ENCODE measurements at places on chromosomes 12 and 14.
A peak's percentile ranks its signal among the peaks of the same experiment; 100 is the strongest.

GRCh38 chr12:95304673-95305198 is 87.1 kb downstream of the VEZT start:
- DNase-seq, result no peak

- DNase-seq, result no peak
Measured at GRCh38 chr12:26493656-26494055, 298.3 kb downstream of the SSPN start.

- DNase-seq, result no peak
Measured at GRCh38 chr14:77761205-77761931, 412 bp upstream of the SNW1 start.

- no peak for DNase-seq
Measured at GRCh38 chr12:100706033-100706432, 88.5 kb upstream of the ANO4 start.

- DNase-seq, result no peak
Measured at GRCh38 chr12:13039328-13039956, 4.7 kb upstream of the FAM234B start.

GRCh38 chr12:59491877-59492276 is 104.0 kb upstream of the SLC16A7 start:
- no peak for DNase-seq

DNA sequence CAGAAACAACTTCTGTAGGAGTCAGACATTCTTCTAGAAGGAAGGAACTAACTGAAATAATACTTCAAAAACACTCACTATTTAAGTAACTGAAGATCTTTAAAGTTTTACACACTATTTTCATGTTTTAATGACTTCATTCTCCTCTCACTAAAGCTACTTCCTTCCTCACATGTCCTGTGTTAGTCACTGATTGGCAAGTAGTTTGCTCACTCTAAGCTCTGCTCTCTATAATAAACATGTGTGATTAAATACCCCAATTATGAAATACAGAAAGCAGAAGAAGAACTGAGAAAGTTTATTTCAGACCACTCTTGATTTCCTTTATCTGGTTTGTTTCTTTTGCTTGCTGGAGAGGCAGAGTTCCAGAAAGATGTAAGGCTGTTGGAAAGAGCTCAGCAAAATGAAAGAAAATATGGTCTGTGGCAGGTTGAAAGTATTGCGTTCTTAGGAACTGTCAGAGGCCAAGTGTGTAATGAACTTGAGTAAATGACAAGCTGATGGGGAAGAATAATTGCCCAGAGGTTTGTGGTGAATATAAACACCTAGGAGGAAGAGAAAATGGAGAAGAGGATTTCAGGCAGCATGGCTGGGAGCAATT is 522.0 kb upstream of the SEL1L start:
- no peak for DNase-seq

- no peak for DNase-seq
Measured at GRCh38 chr14:61636779-61637178, 58.5 kb upstream of the HIF1A start.

DNA sequence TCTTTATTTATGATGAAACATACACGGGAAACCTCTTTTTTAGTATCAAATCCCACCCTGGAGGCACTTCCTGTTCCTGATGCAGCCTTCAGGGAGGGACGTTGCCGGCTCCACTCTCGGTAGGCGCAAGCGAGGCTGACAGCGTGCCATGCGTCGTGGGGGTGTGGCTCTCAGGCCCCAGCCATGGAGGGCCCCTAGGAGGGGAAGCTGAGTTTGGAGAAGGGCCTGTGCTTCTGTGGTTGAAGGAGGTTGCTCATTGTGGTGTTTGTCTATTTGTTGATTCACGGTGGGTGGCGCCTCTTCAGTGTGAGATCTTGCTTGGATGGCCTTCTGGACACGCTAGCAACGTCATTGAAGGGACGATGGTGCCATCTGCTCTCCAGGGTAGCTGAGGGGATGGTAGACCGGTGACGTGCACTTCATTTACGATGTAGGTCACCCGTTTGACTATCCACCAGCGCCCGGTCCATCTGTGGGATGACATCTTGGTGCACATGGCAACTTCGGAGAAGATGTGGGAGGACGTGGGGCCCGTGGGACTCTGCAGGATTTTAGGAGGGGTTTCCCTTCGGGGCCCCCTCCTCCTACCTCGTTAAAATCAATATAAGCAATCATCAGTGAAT is 126.3 kb upstream of the RTL1 start:
- DNase-seq, result no peak

DNA sequence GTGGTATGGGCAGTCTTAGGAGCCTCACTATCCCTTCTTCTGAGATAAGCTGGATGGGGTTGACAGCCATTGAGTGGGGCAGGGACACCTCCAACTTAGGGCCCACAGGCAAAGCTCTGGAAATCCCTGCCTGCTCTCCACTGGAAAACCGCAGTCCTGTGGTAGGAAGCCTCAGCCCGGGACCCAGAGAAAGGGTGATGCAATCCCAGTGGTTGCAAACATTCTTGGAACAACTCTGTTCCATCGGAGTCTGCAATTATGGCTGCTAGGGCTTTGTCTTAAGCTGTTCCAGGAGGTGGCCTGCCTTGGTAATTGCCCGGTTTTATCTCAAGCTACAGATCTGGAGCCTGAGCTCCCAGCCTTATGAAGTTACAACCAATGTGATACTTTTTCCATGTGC is 133.4 kb downstream of the DICER1 start:
- no peak for DNase-seq

GRCh38 chr12:129997239-129997638 is 93.4 kb upstream of the TMEM132D start:
- DNase-seq, result no peak

- no peak for DNase-seq
Measured at GRCh38 chr12:48201091-48201490, 2.0 kb downstream of the OR10AD1 start.

DNA sequence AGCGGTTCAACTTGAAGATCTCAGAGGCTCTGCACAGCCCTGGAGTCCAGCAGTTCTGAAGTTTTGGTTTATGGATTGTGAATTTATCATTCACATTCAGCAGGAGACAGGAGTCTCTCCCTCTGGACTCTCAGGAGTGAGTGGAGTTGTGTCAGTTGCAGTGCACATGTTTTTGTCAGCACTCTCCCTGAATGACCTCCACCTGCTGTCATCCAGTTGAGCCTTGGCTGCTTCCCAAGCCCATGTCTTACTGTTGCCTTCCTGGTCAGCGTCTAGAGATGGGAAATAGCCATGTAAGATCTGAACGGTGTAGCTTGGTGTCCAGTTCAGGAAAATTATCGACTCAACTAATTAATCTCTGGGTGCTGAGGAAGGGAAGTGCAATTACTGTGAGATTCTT is 133.2 kb downstream of the PRKCH start:
- DNase-seq, result no peak

DNA sequence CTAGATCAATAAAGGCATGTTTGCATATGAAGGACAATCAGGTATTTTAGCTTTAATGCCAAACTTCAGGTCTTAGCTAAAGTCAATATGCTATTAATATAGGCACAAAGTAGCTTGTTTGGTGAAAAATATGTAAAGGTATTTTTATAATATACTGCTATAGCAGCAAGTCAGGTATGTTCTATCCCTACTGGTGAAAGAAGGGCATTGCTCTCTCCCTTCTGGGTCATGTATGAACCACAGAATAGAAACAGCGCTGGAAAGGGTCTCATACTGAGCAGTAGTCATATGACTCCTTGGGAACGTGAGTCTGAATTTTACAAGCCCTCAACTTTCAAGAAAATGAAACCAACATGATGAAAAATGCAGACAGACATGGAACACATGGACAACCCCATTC is 314.6 kb downstream of the GRIN2B start:
- DNase-seq, result no peak

DNA sequence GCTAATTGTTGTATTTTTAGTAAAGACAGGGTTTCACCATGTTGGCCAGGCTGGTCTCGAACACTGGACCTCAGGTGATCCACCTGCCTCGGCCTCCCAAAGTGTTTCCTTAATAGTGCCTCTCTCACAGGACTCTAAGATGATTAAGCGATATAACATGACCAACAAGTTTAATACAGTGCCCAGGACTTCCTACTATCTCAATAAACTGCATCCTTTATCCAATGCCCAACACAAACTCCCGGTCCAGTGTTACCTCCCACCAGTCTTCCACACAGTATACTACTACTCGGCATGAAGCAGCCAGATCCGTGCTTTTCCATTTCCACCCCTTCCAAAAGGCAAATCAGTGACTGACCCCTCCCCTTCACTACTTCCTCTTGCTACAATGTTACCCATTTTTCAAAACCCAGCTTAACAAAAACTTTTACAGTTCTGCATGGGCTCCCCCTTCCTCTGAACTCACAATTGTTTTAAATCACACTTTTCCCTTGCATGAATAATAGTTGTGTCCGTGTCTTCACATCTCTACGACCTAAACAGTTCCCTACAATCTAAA is 900 bp downstream of the NOP2 start:
- no peak for DNase-seq

- no peak for DNase-seq
Measured at GRCh38 chr12:94982456-94982855, 21.0 kb downstream of the NDUFA12 start.

GRCh38 chr14:77710364-77710763 is 2.5 kb downstream of the SLIRP start:
- no peak for DNase-seq

DNA sequence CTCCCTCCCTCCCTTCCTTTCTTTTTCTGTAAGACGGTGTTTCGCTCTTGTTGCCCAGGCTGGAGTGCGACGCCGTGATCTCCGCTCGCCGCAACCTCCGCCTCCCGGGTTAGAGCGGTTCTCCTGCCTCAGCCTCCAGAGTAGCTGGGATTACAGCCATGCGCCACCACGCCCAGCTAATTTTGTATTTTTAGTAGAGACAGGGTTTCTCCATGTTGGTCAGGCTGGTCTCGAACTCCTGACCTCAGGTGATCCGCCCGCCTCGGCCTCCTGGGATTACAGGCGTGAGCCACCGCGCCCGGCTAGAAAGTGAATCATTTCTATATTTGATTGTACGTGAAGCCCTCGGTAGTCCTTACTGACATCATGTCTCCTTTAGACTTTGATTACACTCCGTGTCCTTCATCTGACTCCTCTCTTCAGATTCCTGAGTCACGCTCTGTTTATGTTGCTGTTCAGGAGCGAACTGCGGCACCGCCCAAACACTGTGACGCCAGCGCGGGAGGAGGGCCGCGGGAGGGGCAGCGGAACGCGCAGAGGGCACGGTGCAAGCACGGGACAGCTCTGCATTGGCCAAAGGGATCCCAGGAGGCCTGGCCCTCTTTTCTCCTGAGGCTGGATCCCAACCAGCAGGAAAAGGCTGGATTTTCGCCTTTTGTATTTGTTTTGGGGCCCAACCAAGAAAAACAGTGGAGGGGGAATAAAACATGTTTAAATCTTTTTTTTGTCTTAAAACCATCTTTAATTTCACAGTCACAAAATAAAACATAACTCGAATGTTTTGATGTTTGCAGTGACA is 538 bp upstream of the GABARAPL1 start:
- peak; percentile 86 for DNase-seq

GRCh38 chr12:52944683-52945388 is 4.1 kb upstream of the KRT18 start:
- DNase-seq, result no peak

DNA sequence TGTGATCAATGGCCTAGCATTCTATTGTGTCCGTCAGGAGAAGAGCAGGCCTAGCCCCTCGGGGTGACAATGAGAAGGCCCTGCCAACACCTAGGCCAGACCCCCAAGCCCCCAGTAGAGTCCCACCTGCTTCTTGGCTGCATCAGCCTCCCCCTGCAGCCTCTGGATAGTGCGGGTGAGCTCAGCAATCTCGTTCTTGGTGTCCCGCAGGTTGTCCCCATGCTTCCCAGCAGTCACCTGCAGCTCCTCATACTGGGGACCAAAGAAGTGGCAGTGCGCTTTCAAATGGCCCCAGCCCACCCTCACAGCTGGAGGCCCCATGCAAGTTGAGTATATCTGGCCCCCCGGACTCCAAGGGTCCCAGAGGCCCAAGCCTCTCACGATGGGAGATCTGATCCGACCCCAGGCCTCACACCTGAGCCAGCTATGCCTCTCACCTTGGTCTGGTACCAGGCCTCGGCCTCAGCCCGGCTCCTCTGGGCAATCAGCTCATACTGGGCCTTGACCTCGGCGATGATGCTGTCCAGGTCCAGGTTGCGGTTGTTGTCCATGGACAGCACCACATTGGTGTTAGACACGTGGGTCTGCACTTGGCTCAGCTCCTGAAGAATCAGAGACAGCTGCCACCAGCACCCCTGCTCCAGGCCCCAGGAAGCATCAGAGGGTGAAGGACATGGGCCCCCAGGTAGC is 10.0 kb upstream of the KRT4 start:
- no peak for DNase-seq

DNA sequence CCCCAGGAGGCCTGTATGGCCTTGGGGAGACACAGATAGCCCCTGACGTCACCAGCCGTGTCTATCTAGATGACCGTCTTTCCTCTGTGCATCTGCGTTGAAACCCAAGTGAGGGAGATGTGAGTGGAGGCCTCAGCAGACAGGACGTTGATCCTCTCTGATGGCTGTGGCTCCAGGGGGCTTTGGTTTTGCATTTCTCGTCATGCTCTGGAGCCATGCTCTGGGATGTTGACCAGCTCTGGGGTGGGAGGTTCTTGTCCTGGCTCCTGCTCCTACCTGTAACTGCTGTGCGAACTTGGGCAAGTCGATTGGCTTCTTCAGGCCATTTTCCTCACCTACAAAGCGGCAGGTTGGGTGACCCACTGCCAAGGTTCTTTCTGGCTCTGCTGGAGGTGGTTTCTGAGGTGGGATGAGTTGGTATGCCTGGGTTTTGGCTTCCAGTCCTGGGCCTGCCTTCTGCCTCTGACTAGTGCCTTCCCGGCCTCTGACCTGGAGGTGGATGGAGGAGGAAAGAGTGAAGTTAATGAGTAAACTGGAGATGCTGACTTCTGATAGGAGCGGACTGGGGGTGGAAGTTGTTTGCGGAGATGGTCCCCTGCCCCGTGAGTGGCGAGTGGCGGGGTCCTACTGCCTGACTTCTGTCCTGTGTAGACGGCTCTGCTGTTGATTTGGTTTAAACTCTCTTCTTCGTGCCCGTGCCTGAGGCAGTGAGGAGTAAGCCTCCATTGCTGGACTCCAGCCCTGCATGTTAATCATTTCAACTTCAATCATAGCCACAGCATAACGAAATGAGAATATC is 8.4 kb downstream of the TSPAN9 start:
- no peak for DNase-seq

GRCh38 chr12:1470051-1470450 is 124.3 kb downstream of the FBXL14 start:
- no peak for DNase-seq

DNA sequence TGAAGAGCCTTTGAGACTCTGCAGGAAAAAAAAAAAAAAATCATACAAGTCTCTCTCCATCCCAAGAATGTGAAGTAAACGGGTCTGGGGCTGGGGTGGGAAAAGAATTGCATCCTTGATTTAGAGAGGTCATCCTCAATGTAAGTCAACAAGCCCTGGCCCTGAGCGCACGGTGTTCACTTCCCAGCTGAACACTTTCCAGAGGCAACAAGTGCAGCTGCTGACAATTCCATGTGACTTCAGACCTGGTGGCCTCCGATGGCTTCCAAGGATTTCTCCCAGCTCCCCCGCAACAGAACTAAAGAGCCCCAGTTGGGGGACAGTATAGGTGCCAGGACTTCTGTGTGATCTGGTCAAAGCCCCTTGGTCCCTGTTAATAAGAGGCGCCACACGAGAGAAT is 2.4 kb downstream of the RILPL1 start:
- DNase-seq, result no peak

Measured in omental fat pad (tissue), 4 donors.